ENCODE measurements at places on chromosomes 4 and X.
A peak's percentile ranks its signal among the peaks of the same experiment; 100 is the strongest.

DNA sequence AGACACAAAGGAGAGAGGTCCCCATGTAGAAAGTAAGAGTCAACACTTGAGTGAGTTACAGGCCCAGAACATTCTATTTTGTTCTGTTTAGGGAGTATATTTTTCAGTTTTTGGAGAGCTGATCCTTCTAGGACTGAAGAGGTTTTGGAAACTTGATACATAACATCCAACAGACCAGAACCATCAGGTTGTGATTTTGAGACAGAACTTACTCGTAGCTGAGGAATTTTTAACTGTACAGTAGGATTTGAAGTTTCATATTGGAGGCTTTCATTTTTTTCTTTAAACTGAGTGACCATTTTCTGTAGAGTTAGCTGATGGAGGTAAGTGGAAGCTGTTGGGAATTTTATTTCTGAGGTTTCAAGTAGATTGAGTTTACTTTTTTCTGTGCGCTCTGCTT is 73.3 kb downstream of the NCAPG start:
- no peak for DNase-seq

GRCh38 chrX:37825215-37825842 is 22.0 kb downstream of the DYNLT3 start:
- peak; percentile 62 for DNase-seq

- no peak for DNase-seq
These were observed 145.2 kb downstream of the CORIN start for GRCh38 chr4:47692691-47693090.

DNA sequence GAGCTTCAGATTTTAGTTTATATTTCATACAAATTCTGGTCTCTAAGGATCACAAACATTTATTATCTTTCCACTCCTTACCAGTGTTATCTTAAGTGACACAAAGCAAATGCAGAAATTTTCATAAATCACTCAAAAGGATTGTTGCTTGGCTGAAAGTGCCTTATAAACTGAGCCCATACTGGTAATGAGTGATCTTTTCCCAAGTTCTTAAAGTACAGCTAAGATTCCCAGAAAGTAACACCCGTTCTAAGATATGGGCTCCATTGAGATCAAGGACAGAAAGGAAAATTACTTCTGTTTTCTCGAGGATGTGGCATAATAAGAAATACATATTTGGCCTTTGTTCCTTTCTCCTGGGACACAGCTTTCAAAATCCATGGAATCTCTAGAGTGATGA is 313.7 kb downstream of the ARHGAP24 start:
- no peak for DNase-seq

GRCh38 chrX:153671589-153672530 is 1.8 kb downstream of the PNCK start:
- no peak for DNase-seq

- no peak for DNase-seq
These were observed 46.2 kb upstream of the BCOR start for GRCh38 chrX:40143987-40144386.

DNA sequence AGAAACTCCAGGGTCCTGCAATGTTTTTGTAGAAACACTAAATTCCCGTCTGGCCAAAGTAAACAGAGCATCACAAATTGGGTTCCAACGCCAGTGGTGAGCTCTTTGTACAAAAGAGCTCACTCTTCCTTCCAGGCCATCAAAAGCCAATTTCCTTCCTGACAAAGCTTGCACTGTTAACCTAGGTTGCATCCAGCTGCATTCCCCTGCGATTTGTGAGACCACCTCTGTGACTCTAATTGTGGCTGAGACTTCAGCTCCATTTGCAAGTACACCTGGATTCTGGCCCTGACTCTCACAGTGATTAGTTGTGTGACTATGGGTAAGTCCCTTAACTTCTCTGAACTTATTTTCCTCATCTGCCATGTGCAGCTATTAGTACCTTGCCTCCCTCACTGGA is 212.5 kb upstream of the CXorf66 start:
- no peak for DNase-seq

DNA sequence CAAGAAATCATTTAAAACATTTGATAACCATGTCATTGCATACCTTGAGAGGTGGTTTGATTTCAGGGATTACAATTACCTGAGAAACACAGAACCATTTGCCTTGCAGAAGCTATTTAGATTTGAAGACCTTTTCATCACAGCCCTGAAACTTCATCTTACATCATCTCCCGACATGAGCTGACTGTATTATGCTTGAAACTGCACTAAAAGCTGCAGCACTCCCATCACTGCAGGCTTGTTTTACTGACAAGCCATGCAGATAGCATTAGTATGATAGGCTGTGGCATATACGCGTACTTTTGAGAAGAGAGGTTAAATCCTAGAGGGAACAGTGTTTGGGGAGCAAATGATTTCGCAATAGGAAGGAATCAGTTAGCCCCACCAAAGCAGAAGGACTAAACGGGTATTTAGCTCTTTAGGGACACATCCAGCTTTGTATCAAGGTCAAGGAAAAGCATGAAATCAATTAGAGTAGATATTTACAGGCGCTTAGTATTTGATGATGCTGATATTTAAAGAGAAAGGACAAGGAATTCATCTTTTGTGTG is 133.2 kb upstream of the DIAPH2 start:
- DNase-seq: no peak

- DNase-seq: no peak
These were observed 11.0 kb downstream of the PGM2 start for GRCh38 chr4:37837446-37837845.

DNA sequence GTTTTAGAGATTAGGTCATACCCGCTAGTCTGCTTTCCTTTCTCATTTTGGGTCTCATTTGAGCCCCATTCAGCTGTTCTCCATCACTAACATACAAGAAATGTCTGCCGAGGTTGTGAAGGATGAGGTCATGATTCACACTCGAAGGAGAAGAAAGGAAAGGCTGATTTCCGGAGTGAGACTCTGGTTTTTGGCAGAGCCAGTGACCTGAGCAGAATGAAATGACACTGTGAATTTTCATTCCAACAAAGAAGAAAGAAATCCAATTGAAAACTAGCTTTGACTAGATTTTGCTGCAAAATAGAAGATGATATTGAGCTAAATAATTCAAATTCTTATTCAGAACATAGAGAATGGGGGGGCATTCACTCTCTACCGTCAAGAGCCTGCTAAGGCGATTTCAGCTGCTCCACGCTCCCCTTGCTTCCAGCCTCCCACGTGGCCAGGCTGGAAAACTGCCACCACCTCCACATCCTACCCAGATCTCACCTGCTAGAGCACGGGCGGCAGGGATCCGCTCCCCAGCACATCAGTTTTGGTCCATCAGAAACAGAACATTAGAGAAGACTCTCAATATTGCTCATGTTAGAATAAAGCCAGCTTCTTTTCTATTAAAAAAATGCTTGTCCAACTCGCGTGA is 39.0 kb downstream of the F11 start:
- no peak for DNase-seq

DNA sequence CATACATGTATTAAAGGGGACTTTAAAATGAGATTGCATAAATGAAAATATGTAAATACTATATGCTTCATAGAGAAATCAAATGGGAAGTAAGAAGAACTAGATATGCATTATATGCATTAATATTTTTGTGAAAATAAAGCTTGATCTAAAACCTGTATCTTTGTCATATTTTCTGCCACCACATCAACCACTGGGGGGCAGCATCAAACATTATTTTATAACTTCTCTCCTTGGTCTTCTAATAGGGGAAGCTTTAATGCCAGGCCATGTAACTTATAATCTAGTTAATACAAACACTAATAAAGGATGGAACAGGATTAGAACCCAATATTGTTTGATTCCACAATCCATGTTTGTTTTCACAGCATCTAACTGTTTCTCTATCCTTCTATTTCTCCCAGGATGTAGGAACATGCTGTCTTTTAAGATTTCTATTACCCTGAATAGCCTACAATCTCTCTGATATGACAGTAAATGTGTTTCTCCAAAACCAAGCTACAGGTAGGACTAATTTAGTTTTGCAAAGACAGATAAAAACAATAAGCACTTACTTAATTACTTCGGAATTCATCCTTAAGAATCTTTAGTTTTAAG is 10.0 kb downstream of the QRFPR start:
- DNase-seq: peak; percentile 42
